ENCODE measurements at places on chromosomes 6 and 20.

GRCh38 chr6:138988469-138988834, 399 bp upstream of the REPS1 start:
- no peak for DNase-seq

- no peak for DNase-seq
Measured at GRCh38 chr20:5390720-5391119, 74.0 kb upstream of the PROKR2 start.

- DNase-seq: no peak
Measured at GRCh38 chr6:41371992-41372831, 36.8 kb downstream of the NCR2 start.

DNA sequence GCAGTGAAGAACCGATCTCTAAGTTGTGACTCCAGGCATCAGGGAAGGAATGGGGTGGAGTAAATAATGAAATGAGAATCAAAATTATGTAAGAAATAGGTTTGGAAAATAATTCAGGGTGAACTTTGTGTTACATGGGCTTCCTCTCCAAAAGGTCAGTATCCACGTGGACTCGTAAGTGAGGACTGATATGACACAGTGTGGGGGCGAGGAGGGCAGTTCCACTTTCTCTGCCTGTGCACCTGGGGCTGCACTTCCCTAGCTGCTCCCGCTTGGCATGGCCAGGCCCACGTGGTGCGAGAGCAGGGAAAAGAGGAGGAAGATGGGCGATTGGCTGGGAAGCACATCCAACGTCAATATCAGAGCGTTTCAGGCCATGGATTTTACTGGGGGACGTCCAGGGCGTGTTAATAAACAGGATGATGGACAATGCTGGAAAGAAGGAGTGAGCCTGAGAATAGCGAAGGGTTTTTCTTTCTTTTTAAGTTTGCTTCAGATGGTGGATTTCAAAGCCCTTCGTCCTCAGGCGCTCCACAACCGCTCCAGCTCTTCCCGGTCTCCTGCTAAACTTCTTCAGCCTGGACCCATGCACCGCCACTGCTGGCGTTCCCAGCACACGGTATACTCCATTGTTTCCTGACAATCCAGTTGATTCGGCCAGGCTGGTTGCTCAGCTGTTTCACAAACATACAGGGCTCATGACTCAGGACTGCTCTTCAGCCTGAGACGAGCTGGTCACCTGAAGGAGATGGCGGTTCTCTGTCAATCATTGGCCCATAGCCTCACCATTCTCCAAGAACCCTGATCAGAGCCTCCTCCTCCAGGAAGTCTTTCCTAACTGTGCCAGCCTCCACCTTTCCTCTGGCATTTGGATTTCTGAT, 11.8 kb downstream of the CCR6 start:
- no peak for DNase-seq

DNA sequence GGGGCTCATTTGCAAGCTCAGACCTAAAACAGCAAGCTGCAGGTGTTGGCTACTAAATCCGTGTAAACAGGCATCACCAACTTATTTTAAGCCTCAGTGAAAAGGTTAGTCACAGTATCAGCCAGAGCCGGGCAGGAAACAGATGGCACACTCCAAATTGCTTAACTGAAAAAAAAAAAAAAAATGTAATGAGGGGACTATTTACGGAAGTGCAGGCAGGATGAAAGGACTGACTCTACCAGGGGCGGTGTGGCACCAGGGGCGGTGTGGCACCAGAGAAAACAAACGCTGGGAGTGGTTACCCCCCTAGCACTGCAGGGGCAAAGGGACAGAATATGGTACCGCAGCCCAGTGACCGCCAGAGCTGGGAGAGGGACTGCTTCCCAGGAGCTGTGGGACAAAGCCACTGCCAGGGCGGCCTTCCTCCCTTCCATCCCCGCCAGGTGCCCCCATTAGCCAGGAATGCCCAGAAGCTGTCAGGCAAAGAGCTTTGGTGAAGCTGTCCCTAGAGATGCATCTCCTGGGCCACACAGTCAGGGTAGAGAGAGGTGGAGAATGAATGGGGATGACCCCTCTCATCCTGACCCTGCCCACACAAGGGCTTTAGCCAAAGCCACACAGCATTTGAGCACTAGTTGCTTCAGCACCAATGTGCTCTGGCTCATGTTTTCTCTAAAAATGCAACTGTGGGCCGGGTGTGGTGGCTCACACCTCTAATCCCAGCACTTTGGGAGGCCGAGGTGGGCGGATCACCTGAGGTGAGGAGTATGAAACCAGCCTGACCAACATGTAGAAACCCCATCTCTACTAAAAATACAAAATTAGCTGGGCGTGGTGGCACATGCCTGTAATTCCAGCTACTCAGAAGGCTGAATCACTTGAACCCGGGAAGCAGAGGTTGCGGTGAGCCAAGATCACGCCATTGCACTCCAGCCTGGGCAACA, 39.6 kb upstream of the GFOD1 start:
- DNase-seq: peak; percentile 54

- DNase-seq: no peak
Measured at GRCh38 chr6:150290429-150290828, 78.4 kb upstream of the IYD start.

- no peak for DNase-seq
Measured at GRCh38 chr20:57251344-57251743, 15.1 kb downstream of the BMP7 start.

DNA sequence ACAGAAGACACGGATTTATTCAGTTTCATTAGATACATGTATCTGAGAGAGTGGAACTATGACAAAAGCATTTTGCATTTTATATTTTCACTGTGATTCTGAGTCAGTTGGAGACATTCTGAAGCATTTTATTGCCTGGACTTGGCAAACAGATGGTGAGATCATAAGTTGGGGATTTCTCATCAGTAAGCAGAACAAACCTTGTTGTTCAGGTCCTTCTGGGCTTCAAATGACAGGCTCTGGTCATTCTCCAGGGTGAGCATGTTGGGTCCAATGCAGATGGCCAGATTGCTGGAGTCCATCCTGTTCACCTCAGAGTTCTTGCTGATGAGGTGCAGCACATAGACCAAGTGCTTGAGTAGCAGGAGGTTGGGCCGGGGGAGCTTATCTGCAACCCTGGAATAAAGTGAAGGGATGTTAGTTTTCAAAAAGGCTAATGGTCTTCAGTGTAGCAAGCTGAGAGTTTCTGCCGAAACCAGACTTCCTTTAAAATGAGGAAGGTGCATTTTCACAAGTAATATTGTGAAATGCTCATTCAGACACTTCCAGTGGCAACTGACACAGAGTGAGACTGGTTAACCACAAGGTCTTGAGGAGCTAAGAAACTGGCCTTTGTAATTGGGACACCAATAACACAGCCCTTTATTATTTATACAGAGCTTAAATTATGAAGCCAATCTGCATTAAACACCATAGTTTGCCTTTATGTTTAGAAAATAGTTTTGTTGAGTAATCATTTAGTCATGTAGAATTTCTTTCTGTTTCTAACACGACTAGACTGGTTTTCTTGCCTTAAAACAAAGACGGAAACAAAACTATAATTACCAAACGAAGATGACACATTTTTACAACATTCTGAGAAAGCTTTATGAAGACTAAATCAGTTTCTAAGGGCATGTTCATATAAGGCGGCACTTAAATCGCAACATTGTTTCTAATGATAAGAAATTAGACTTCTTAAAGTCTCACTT, 5.6 kb downstream of the TAGAP start:
- DNase-seq: no peak

- no peak for DNase-seq
Measured at GRCh38 chr20:17638835-17639407, 43.1 kb downstream of the RRBP1 start.

GRCh38 chr6:11282875-11283274, 50.4 kb upstream of the NEDD9 start:
- no peak for DNase-seq

DNA sequence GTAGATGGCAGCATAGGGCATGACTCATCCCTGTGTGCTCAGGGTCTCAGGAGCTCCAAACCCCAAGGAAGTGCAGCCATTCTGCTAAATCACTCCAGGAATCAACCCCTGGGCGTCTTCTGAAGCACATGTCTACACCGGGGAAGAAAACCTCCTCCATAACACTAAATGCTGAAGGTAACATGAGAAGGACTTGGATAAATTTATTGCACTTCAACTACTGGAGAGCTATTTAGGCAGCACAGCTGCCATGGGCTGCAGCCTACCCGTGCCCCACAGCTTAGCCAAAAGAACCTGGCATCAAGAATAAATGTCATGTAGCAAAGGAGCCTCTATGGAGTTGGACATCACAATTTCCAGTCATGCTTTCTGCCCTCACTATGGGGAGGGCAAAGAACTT, 152.4 kb upstream of the PROKR2 start:
- no peak for DNase-seq

GRCh38 chr20:18255526-18255925, 32.8 kb upstream of the ZNF133 start:
- no peak for DNase-seq

DNA sequence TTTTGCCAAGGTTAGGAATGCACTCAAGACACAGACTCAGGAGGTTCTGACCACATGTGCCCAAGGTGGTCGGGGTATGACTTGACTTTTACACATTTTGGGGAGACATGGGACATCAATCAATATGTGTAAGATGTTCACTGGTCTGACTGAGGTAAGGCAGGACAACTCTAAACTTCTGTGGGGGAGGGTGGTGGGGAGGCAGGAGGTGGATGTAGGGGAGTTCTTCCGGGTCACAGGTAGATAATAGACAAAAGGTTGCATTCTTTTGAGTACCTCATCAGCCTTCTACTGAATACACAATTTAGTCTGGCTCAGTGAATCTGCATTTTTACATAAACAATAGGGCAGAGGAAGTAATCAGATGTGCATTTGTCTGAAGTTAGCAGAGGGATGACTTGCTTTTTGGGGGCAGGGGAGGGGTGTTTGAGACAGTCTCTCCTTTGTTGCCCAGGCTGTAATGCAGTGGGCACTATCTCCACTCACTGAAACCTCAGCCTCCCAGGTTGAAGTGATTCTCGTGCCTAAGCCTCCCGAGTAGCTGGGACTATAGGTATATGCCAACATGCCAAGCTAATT, 10.9 kb downstream of the ECHDC1 start:
- DNase-seq: no peak

Measured in NCI-H1105 (cell line).